Calu3 (cell line): ENCODE measurements at places on chromosomes 13 and 19. TPM values are rescaled to one million over a fixed set of nuclear protein-coding genes. Genes with fewer than 3 reads are reported as not detected.

The CEACAM20 gene
- total RNA-seq = 0.17 and 0.28 TPM in 2 replicates

DNA sequence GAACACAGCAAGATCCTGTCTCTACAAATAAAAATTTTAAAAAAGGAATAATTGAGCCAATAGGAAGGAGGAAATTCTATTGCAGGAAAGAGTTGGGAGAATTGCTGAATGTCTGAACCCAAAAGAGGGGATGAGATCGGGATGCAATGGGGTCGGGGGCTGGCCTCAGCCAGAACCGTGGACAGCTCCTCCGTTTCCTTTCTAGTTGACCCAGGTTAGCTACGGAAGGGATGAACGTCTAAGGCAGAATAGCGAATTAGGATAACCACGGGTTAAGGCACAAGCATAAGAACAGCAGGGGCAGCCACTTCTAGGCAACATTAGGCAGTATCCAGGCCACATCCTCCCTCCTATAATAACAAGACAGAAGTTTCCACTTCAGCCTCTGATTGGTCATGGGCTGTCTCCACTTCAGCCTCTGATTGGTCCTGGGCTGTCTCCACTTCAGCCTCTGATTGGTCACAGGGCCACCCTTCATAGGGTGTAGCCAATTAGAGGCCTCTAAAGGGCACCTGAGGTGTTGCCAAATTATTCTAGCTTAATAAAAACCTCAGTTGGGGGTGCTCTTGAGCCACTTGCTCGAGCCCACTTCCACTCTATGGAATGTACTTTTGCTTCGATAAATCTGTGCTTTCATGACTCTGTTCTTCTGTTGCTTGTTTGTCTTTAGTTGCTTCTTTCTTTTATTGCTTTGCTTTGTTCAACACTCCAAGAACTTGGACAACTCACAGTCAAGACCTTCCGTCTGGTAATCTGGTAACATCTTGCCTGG is 24.9 kb upstream of the TPM4 start:
- no peaks in the 10 kb centered on the region for H3K4me1 ChIP-seq
- no peaks in the 10 kb centered on the region for H3K27me3 ChIP-seq
- DNase-seq = no peak

GRCh38 chr13:20370815-20371421 is 138.8 kb upstream of the GJB6 start:
- DNase-seq = peak; percentile 40
- H3K27me3 ChIP-seq = no peaks in the 10 kb centered on the region
- H3K4me3 ChIP-seq = no peak overlapping the region
- H3K36me3 ChIP-seq = no peaks in the 10 kb centered on the region

The SYT3 gene
- not detected in 2 replicates for total RNA-seq

DNA sequence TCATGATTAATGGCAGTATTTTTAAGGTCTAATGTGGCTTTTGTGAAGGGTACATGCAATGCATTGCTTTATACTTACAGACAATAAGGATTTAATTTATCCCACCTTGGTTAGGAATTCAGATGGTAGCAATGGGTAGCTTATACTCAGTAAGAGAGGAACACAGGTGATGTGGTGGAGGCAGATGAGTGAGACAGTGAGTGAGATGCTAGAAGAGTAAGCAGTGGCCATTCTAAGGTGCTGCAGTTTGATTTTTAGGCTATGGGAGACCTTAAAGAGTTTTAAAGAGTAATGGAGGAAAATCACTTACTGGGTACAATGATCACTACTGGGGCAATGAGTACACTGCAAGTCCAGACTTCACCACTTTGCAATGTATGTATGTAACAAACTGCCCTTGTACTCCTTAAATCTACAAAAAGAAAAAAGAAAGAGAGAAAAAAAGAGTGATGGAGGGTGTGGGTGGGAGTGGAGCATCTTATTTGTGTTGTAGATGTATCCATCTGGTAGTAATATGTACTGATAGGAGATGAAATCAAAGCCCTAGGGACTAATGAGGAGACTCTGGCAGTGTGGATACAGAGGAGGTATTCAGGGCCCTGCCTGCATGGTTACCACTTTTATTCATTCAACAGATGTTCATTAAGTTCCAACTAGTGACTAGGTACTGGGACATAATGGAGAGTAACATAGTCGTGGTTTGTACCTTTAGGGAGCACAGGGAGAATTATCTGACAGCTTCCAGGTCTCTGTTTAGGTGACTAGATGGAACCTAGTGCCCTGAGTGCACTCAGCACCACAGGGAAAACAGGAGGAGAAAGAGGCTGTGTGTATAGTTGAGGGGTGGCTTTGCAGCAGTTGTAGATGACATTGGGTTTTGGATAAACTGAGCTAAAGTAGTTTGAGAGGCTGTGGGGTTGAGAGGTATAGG is 99.0 kb downstream of the GPC6 start:
- no peak overlapping the region for H3K4me3 ChIP-seq
- H3K27me3 ChIP-seq = no peaks in the 10 kb centered on the region
- H3K36me3 ChIP-seq = no peaks in the 10 kb centered on the region
- H3K27ac ChIP-seq = no peak overlapping the region
- no peak for DNase-seq
